Vagina (tissue), 2 donors: ENCODE measurements at places on chromosomes 16 and 17.

GRCh38 chr16:19305443-19305842 is 19.9 kb downstream of the CLEC19A start:
- DNase-seq = no peak

- no peak for DNase-seq
Measured at GRCh38 chr16:890217-890616, 80.6 kb downstream of the LMF1 start.

DNA sequence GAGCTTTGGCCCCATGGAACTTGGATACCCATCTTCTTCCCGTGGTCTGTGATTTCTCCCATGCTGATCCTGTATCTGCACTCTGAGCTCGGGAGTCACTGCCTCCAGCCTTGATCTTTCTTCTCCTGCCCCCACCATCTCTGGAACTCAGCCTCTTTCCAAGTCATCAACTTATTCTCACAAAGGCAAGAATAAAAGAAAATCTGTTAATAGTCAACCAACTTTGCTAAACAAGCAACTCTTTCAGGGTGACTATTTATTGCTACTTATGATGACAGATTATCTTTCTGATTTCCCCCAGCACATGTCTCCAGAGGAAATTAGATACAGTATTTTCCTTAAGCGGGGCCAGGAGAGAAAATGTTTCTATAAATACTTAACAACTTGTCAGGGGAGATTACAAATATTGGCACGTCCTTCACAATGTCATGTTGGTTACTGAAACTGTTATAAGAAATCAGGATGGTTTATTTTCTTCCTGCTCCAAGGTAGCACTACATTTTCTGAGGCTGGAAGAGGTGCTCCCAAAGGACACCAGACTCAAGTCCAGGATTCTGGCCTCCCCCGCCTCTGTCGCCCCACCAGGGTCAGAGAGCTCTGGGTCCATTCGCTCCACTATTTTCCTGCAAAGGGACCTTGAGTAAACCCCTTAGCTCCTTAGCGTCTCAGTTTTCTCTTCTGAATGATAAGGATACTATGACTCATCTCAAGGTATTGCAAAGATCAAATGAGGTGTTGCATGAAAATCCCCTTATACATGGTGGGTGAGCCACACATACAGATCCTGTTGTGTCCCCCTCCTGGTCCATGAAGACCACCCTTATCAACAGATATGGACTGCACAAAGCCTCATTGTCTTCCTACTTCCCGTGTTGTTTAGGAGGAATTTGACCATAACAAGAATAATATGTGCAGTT is 205.2 kb upstream of the WSCD1 start:
- DNase-seq = peak; percentile 40

GRCh38 chr16:84919269-84919668 is 92.1 kb downstream of the ZDHHC7 start:
- no peak for DNase-seq

DNA sequence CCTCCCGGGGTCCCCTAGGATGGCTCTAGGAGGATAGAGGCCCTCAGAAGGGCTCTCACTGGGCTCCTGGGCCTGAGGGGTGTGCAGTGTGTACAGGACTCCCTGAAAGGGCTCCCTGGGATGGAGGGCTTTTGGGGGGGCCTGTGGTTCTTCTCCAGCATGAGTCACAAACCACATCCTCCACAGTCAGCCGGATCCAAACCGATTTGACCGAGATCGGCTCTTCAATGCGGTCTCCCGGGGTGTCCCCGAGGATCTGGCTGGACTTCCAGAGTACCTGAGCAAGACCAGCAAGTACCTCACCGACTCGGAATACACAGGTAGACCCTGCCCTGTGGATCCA is 4.5 kb downstream of the TRPV2 start:
- DNase-seq = no peak

GRCh38 chr17:6045621-6046357 is 24.4 kb upstream of the WSCD1 start:
- DNase-seq = no peak

DNA sequence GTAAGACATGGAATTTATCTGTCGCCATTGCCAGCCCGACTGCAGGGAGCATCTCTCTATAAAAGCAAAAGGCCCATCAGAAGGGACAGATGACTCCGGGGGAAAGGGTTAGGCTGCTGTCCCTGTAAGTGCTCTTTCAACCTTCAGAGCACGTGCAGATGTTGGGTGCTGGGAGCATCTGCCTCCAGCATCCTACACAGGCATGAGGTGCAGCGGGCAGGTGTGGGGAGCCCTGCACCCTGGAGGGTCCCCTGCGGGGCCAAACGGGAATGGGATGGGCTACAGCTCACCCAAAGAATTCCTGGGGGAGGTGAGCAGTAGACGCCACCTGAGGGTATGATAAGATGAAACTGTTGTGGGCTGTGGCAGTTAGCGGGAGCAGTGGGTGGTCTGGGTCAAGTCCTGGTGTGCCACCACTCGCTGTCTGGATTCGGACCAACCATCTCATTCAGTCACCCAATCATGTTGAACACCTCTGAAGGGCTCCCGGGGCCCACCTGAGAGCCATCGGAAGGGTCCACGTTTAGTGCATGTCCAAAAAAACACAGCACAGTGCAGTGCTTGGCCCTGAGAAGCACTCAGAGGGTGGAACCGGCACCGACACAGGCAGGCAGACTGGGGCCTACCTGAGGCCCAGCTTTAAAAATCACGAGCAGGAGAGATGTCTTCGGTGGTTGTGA is 3.8 kb downstream of the SMCR8 start:
- no peak for DNase-seq

DNA sequence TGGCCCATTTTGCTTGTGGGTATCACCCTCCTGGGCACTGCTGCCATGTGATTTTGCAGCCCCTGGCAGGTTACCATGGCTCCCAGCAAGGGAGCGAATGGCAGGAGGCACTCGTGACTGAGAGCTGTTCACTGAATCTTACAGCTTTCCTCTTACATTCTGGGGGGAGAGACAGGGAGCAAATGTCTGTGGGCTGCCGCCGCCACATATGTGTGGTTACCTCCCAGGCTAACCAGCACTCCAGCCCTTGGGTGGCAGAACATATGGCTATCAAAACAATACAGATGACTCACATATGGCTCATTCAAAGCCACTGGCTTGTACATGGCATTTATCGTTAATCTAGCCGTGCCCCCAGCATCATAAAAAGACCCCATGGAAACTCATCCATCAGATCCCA is 19.8 kb downstream of the GTF3C1 start:
- DNase-seq = no peak

- DNase-seq = no peak
Measured at GRCh38 chr16:66486773-66487579, 59.9 kb downstream of the BEAN1 start.

DNA sequence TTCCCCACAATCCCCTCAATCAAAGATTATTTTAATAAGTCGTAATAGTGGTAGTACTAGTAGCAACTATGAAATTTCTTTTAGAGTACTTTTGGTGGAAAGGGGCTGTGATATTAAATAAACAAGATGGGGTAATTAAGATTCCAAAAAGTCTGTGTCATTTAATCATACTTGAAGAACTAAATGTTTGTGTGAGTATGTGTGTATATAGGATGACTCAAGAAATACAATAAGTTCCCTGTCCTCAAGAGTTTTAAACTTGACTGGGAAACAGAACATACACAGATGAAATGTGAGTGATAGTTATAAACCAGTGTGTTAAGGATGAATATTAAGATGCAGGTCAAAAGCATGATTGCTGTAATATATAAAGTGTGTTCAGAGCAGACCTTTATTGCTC is 2.3 kb downstream of the ALDH3A2 start:
- DNase-seq = no peak
